NCI-H748 treated with DMSO at 0.1 percent for 48 hours (cell line): ENCODE measurements at places on chromosomes 1 and 21.

- DNase-seq = no peak
These were observed 48.1 kb downstream of the AHDC1 start for GRCh38 chr1:27555700-27556424.

DNA sequence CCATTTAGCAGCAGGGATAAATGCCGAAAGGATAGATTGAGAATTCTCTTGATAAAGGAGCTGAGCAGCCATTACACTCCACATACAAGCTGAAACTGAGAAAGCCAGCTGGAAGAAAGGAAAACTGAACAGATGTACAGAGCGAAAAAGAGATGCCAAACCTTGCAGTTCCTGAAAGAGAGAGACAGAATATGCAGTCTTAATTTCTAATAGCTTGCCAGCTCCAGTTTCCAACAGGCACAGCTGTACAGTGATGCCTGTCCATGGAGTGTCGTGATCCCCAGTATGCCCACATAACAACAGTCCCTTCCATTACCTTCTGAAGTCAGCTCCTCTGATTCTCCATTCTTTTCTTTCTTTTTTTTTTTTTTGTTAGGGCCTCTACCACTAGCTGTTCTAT, 22.7 kb downstream of the ABL2 start:
- no peak for DNase-seq

- no peak for DNase-seq
These were observed 42.8 kb upstream of the IL12RB2 start for GRCh38 chr1:67264899-67265298.

- DNase-seq = no peak
These were observed 42.6 kb upstream of the PIGV start for GRCh38 chr1:26745191-26745590.

DNA sequence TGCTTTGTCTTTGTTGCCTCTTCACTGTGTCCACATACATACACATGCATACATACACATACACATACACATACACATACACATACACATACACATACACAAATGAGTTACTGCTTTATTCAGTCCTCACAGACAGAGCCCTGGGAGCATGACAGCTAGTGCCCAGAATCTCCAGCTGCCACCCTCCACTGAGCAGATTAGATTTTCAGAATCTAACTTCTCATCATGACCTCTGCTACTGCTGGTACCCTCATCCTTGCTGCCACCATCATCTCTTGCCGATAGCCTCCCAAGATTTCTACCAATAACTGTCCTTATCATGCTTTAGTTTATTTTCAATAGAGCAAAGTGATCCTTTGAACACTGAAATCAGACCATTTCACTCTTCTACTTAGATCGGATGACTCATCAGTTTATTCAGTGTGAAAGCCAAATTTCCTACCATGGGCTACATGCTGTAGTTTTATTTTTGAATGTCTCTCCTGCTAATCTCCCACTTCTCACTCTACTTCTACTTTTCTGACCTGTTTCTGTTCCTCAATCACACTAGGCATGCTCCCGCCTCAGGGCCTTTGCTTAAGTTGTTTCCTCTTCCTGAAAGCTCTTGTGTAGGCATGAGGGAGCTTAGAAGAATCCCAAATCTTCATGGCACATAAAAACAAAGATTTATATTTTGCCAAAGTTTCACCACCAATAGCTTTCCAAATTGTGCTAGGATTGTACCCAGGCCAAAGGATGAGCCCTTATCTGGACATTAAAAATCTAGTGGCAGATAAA, 43.0 kb downstream of the ATP6V1G3 start:
- no peak for DNase-seq

DNA sequence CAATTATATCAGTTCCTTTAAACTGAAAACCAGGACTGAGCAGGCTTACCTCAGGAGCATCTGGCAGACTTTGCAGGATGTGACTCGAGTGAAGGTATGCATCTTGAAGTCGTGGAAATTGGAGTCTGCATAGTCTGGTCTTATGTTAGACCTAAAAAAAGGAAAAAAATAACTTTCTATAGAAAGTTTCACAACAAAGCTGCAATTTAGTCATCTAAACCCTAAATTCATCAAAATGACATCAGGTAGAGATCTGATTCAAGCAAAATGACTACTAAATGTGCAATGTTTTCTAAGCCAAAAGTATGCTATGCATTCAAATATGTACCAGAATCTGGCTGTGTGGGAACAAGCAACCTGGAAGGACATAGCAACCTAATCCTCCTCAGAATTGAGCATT, 260.1 kb downstream of the VAV3 start:
- DNase-seq = no peak

GRCh38 chr1:215557992-215558626, 9.0 kb upstream of the KCTD3 start:
- no peak for DNase-seq

DNA sequence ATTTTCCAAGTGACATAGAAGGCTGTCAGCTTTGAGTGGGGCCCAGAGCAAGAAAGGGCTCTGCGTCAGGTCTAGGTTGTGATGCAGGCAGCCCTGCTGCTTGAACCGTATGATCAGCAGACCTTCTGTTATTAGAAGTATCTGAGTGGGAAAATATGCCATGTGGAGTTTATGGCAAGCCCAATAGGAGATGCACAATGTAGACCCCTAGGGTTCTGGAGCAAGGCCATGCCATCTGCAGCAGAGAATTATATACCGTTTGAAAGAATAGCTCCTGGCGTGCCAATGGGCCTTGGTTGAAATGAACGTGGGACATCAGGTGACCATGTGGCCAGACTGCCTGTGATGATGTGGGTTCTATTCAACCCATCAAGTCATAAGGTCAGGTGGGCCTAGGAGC, 44.1 kb upstream of the ZBTB18 start:
- no peak for DNase-seq

- DNase-seq = no peak
These were observed 684.4 kb downstream of the PLA2G4A start for GRCh38 chr1:187513190-187513589.

DNA sequence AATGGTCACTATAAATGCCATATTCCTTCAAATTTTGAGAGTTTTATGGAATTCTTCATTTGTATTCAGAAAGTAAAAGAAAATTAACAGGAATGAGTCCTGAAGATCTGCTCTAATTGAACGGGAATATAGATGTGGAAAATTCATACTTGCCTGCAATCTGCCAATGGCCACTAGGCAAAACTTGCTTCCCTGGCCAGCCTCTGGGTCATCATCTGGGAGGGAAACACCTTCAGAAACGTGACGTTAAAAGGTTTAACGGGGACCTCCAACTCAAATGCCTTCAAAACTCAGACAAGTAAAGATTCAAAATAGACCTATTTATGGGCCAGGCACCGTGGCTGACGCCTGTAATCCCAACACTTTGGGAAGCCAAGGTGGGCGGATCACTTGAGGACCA, 21.7 kb upstream of the CTSK start:
- no peak for DNase-seq

GRCh38 chr1:245645406-245645805, 490.6 kb downstream of the KIF26B start:
- peak; percentile 6 for DNase-seq

DNA sequence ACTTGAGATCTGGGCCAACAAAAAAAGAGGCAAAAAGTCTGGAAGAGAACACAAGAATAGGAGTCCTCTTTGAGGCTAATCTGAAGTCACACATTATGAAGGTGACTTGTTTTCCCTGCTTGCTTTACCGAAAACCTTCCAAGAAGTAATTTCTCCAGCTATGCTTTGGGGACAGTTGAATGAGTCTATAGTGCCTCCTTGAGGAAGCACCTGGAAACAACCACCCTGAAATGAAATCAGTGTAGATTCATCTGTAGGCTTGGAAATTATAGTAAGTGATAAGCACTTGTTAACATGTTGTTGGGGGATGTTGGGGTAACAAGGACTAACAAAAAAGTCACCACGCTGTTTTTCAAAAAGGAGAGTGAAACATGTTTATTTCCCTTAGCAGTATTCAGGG, 23.4 kb upstream of the RPTN start:
- DNase-seq = no peak

DNA sequence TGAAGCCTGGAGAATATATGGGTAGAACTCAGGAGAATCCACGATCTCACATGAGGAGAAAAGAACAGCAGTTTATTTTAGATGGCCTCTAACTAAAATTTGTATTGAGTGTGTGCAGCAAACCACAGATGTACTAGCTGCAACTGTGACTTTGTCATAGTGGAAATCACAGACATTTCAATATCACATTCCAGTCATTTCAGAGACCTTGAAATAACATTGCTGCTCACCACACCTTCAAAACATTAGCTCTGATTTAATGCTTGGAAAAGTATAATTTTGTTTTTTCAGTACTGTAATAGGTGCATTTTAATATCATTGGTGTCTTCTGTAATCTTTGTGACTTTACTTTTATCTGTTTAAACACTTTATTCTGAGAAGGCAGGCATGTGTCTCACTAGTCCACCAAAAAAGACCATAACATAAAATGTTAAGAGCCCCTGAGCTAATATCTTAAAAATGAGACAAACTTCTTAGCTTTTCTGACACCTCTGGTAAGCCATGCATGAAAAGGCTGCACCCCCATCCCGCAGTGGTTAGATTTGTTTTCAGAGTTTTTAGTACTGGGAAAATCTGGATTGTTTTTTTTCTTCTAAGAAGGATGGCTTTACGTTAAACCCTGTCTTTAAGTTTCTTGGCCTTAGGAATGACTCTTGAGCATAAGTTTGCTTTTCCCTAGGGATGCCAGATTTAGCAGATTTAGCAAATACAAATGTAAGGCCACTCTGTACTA, 30.1 kb downstream of the KCNJ15 start:
- DNase-seq = no peak

DNA sequence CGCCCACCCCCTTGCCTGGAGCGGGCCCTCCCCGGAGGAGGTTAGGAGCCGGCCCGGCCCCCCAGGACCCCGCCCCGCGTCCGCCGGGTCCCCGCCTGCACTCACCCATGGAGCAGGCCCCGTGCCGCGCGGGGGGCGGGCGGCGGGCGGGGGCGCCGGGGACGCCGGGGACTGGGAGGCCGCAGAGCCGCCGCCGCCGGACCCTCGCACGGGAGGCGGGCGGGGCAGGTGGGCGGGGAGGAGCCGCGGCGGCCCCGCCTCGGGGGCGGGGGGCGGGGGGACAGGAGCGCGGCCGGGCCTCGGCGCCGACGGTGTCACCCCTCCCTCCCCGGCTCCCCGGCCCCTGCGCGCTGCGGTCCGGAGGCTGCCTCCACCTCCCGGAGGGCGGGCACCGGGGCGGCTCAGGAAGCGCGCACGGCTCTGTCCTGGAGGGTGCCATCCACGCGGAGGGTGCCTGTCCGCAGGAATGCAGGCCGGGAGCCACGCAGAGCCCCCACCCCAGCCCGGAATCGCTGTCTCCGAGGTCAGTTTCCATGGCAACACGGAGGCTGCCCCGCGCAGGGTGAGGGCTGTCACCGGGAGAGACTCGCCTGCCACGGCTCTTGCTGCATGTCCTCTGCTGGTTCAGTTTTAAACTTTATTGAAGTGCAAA, 5.9 kb upstream of the PLEKHG5 start:
- peak; percentile 10 for DNase-seq

DNA sequence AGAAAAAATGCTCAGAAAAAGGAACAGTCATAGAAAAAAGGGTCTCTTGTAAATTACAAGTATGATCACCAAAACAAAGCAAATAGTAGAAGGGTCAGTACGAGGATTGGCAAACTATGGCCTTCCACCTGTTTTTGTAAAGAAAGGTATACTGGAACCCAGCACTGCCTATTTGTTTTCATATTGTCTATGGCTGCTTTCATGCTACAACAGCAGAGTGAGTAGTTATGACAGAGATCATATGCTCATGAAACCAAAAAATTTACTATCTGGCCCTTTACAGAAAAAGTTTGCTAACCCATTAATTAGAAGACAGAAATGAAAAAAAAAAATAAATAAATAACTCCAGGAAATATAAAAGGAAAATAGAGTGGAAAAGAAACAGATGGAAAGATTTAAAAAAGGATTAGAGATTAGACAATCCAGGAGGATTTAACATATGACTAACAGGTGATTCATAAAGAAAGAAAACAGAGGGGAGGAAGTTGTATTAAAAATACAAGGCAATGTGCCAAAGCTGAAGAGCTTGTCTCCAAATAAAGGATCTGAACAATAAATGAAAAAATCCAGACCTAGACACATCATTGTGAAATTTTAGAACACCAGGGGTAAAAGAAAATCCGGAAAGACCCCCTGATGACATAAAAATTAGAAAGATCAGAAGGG, 108.5 kb upstream of the SERTAD4 start:
- no peak for DNase-seq

DNA sequence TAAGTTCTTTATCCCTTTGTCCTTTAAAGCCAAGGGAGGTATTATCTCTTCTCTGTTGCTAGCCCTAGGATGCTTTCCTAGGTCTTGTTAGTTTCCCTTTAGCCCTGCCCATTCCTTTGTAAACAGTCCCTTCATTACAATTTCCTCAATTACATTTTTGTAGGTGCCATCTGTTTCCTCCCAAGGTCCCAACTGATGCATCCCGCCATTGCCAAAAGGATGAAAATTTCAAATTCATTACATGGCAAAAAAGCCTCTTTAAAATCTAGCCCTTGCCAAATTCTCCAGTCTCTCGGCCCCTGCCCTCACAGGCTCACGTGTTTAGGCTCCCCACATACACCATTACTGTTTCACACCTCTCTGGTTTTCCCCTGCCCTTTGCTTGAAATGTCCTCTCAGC, 151.9 kb upstream of the C1orf87 start:
- DNase-seq = no peak

DNA sequence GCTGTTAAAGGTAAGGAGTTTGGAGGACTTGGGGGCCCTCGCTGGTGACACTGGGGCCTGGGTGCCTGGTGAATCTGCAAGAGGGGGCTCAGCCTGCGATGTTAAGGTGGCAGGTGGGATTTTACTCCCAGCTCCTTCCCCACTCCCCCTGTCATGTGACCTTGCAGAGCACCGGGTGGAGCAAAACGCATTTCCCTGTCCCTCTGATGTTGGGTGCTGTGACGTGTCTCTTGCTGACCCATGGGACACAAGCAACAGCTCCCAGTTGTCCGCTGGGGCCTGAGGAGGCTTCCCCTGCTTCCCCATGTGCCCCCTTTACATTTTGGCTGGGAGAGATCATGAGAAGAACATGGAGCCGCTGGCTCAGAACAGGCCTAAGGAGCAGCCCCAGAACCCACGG, 319.0 kb downstream of the MATN1 start:
- no peak for DNase-seq
